ENCODE measurements at places on chromosomes 12 and 14. TPM values are rescaled to one million over a fixed set of nuclear protein-coding genes. Genes with fewer than 3 reads are reported as not detected.

The CAPZA3 gene
- total RNA-seq: not detected

The OAS3 gene
- total RNA-seq: 26.8 TPM

The TMEM179 gene
- total RNA-seq: not detected

The WNT1 gene
- total RNA-seq: not detected
